SW480 (cell line): ENCODE measurements at places on chromosomes 6 and 20.

DNA sequence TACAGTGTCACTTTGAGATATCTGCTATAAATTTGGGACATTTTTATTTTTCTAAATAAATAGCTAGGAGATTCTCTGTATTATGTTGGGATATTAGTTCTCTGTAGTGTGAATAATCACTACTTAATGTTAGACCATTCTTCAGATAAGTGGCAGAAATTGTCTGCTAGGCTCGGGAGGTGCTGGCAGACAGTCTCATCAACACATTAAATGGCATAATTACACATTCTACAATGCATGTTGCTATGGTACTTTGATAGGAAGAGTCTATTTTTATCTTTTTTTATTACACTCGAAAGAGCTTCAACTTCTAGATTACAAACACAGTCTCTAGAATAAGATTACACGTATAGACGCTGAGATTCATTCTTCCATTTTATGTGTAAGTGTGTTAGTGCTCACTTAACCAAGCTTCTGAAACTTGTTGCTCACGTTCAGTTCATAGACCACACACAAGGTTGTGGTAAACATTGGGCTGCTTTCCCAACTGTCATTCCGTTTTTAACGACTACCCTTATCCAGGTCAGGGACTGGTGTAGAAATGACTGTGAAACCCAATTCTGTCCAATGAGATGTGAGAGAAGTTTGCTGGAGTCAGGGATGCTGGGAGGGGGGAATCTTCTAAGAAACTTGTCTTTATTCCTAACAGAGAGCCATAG, 78.6 kb downstream of the TPBG start:
- no peak for DNase-seq

DNA sequence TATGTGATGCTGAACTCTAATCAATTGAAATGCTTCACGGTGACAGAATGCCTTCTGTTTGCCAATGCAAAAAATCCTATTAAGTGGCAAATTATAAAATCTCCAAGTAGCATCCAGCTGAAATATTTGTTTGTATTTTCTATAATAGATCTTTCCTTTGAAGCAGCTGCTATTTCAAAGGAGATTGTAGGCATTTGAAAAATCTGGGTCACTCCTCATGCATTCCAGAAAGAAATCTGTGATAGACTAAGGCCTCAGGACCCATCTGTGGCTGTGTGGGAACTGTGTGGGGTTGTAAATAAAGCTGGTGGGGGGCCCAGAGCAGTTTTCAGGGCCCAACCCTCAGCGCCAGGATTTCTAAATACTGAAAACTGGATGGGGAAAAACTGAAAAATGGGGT, 216.9 kb upstream of the ARG1 start:
- no peak for DNase-seq

DNA sequence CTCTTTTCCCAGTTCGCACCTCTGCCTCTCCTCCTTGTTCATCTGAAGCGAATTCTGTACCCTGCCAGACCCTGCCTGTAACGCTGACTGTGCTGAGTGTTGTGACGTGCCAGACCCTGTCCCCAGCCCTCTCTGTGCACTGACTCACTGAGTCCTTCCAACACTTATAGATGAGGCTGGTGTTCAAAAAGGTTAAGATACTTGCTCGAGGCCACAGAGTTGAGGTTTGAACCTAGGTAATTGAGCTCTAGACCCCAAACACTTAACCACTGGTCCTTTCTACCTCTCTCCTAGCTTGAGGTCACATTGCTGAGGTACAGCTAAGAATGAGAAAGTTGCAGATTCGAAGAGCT, 45.7 kb upstream of the NEDD9 start:
- DNase-seq, result no peak

GRCh38 chr20:59175861-59176260, 12.2 kb downstream of the ZNF831 start:
- DNase-seq, result no peak

- DNase-seq, result no peak
Measured at GRCh38 chr6:97077380-97077779, 152.9 kb downstream of the KLHL32 start.

GRCh38 chr6:68333442-68333841, 301.6 kb upstream of the ADGRB3 start:
- no peak for DNase-seq

DNA sequence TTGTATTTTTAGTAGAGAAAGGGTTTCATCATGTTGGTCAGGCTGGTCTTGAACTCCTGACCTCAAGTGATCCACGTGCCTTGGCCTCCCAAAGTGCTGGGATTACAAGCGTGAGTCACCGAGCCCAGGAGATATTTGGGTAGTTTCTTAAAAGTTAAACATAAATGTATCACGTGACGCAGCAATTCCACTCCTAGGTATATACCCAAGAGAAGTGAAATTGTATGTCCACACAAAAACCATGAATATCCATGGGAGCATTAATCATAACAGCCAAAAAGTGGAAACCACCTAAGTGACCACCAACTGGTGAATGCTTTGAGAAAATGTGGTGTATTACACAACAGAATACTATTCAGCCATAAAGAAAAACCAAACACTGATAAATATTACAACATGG, 164.8 kb downstream of the MRPL14 start:
- DNase-seq, result no peak

GRCh38 chr20:61300709-61301108, 48.6 kb downstream of the CDH4 start:
- DNase-seq, result no peak

- DNase-seq, result peak; percentile 69
Measured at GRCh38 chr20:31869942-31870725, at the start of the genes DUSP15 and TTLL9. Gene DUSP15, minus strand, starts transcription at chr20:31870527. Its CDS starts 190 bp downstream, at chr20:31870337. Gene TTLL9, plus strand, starts transcription at chr20:31870634. Its CDS starts 493 bp downstream, at chr20:31871127.
